HFF-Myc (cell line): ENCODE measurements at places on chromosomes 7 and 10.

- DNase-seq = no peak
Measured at GRCh38 chr7:128215281-128215680, 25.8 kb upstream of the LEP start.

DNA sequence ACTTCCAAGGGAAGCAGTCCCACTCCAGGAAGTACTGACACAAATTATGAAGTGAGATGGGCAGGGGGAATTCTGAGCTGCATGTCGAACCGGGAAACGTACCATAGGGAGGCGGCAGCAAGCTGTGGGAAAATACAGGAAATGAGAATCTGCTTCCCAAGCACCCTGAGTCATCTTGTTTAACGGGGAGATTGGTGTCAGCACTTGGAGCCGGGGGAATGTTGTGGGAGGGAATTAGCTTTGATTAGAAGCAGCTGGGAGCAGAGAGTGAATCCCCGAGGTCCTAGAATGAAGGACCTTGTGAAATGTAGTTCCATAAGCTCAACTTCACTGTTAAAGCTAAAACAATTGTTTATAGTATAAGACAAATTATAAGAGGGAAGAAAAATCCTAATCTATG, 141.4 kb upstream of the PRKCQ start:
- DNase-seq = peak; percentile 99

DNA sequence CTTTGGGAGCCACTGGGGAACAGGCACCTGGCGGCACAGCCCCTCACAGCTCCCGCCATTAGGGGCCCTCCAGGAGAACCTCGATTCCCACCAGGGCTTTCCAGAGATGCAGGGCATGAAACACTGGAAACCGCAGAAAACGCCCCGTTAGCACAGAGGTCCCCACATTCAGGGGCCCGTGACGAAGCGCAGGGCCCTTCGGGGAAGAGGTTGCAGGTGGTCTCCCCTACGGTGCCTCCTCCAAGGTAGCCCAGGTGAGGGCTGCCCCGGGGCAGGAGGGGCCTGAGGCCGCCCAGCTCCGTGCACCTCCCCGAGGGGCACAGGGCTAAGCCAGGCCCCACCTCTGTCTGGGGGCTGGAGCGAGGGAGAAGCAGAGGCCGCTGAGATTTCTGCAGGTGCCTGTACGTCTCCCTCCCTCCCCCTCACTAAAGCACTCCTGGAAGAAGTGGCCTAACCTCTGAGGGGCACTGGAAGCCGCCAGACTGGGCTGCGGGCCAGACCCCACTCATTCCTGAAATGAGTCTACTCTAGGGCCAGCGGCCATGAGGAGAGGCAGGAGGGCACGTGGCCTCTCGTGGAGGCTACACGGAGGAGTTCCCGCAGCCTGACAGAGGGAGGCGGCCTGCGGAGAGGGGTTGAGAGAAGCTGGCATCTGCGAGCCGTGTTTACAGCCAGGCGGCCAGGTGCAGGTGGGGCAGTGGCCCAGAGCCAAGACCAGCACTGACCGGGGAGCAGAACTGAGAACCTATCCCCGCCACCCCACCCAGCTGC, 6.9 kb downstream of the PDGFA start:
- DNase-seq = no peak

DNA sequence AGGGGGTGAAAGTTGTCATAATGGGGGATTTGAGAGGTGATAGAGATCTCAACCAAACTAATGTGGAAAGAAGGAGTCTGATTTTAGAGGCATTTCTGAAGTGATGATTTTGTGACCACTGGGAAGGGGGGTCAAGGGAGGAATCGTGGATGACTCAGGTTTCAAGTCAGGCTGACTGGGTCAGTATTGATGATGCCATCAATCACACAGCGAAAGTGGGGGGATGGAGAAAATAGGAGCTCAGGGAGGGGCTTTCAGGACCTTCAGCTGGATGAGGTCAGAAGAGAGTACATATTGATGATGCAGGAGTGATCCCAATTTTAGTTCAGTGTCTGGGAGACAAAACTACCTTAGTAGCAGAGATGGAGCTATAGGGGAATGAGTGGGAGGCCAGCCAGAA, 681.2 kb upstream of the GALNT17 start:
- DNase-seq = no peak

GRCh38 chr10:18000601-18001000, 48.9 kb downstream of the SLC39A12 start:
- DNase-seq = no peak

- DNase-seq = no peak
Measured at GRCh38 chr10:5975641-5976473, 1.5 kb downstream of the IL15RA start.

DNA sequence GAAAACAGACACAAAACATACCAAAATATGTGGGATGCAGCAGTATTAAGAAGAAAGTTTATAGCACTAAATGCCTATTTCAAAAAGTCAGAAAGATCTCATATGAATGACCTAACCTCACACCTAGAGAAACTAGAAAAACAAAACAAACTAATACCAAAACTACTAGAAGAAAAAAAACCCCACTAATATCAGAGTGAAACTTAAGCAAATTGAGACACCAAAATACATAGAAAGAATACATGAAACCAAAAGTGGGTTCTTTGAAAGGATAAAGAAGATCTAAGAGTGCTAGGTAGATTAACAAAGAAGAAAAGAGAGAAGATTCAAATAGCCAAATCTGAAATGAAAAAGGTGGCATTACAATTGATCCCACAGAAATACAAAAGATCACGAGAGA, 494.1 kb downstream of the SH2D4B start:
- DNase-seq = no peak

DNA sequence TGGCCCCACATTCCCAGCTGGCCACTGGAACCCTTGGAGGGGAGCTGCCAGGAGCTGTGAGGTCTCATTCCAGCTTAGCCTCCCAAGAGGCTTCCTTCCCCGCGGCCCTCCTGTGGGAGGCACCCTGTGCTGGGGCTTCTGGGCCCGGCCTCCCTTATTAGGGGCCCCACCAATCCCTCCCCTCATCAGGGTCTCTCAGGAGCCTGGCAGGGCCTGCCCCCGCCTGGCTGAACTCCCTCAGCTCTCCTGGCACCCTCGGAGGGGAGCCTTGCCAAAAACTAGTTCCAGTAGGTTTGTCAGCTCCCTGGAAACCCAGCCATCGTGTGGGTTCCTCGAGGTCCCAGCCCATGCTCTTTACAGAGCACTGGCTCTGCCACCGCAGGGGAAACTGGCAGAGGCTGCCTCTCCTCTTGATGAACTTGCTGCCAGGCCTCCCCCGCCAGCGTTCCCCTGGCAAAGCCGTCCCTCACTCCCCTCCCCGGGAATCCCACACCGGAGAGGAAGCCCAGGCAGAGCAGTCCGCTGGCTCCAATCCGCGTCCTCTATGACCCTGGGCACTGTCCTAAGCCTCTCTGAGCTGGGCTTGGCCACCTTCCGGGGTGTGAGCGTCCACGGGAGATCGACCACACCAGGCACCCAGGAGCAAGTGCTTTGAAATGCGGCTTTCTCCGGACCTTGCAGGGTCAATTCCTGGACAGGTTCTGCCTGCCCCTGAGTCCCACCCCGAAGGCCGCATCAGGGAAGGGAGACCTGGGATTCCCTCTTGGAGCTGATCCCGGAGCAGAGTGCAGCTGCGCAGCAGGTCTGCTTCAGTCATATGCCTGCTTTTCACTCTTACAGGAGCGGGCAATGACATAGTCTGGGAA, 139.8 kb downstream of the ARHGAP22 start:
- DNase-seq = no peak

GRCh38 chr10:14198078-14198477, 132.6 kb downstream of the FRMD4A start:
- DNase-seq = no peak

- DNase-seq = no peak
Measured at GRCh38 chr10:98980353-98980752, 255.3 kb downstream of the HPSE2 start.

- peak; percentile 36 for DNase-seq
Measured at GRCh38 chr10:123997486-123998196, 95.8 kb downstream of the CHST15 start.

- no peak for DNase-seq
Measured at GRCh38 chr7:123581162-123581459, 20.5 kb upstream of the ASB15 start.

GRCh38 chr10:132593389-132593788, 55.8 kb downstream of the INPP5A start:
- DNase-seq = no peak
